ENCODE measurements at places on chromosomes 2 and 18. TPM values are rescaled to one million over a fixed set of nuclear protein-coding genes. Genes with fewer than 3 reads are reported as not detected.

EML6 gene
- 1.2 TPM for total RNA-seq

ELOA2 gene
- total RNA-seq = not detected

CD226 gene
- 0.69 TPM for total RNA-seq

TUBA4B gene
- total RNA-seq = not detected

ZNF2 gene
- total RNA-seq = 11.1 TPM

CLK1 gene
- total RNA-seq = 59.5 TPM

ARHGAP28 gene
- 0.03 TPM for total RNA-seq

FOXI3 gene
- not detected for total RNA-seq

MALL gene
- total RNA-seq = 48.5 TPM

PER2 gene
- 3.9 TPM for total RNA-seq

STPG4 gene
- 0.20 TPM for total RNA-seq

RAX gene
- not detected for total RNA-seq

PLEK gene
- total RNA-seq = 0.07 TPM

TXNDC2 gene
- total RNA-seq = not detected

Measured in smooth muscle cell of the pulmonary artery (primary cell).